Motor neuron (in vitro differentiated cells): ENCODE measurements at places on chromosomes 2 and 18. TPM values are rescaled to one million over a fixed set of nuclear protein-coding genes. Genes with fewer than 3 reads are reported as not detected.

DNA sequence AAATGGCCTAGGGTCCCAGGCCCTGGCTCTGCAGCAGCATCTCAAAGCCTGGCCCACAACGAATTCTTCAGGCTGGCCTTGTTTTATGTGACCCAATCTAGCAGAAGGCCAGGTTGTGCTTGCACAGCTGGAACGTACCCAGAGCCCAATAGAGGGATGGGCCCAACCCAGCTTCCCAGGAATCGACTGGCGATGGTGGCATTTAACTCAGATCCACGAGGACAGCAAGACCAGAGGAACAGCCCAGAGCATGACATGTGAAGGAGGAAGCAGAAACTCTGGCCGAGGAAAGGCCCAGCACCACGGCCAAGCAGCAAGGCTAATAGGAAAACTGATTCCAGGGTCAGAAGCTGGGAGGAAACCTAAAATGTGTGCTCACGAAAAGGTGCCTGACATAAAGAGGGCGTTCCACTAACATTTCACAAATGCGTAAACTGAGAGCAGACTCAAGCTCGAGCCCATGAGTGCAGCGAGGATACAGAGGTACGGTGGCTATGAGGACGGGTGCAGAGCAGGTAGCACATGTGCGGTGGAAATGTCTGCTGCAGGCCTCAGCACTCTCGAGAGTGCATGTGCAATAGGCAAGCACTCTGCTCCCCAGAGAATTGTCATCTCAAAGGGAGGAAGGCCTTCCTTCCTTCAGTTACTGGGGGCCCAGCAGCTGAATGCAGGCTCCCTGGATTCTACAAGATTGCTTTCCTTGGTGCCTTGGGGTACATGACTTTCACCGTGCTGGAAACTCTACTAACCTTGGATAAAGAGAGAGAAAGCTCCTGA lies 156.9 kb upstream of the GLI2 start:
- ATAC-seq, result no peak

DNA sequence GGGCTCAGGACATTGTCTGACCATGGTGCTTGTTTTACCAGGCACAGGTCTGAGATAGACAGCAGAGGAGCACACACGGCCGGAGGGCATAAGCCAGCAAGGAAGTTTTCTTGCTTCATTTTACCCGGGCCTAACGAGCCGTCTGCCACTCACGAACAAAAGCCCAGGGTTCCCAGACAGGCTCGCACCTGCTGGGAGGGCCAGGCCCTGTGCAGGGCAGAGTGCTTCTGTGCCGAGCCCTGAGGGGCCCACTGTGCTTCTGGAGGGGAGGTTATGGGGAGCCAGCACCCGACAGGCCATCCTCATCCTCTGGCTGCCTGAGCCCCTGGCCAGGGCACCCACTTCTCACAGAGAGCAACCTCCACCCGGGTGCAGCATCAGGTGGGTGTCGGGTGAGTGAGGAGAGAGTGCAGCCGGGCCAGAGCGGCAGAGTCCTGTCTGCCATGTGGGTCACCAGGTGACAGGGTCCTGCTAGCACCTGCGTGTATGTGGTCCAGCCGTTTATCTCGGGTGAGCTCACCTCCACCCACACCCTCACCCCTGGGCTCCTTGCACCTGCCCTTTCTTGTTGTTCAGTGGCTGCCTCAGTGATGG lies 297.9 kb downstream of the NDUFA10 start:
- ATAC-seq, result no peak

GRCh38 chr2:68776124-68776523 lies 41.5 kb downstream of the ARHGAP25 start:
- no peak for ATAC-seq

DNA sequence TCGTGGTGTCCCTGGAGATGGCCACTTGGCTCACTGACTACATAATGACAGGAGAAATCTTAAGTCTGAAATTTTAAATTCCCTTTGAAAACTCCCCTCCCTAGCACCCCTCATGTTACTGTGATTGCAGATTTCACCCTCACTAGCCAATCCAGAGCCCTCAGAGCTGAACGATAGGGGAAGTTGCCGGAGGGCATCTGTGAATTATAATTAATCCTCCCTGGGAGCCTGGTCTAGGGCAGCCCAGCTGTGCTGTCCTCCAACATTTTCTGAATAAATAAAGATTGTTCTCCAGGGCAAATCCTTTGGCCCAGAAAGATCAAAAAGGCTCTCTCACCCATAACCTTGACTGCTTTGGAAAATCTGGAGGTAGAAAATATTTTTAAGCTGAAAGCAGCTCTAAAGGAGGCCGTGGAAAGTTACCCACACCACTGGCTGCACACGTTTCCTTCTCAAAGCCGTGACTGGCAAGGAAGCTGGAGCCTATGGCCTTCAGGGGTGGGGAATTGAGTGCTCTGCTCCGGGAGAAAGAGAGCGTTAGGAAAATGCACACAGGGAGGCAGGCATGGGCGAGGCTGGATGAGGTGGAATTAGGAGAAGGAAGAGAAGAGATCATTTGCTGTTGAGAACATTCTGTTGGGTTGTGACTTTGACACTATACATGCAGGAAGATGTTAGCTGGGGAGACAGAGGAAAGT lies 68.9 kb upstream of the CNGA3 start:
- ATAC-seq, result peak; percentile 74

DNA sequence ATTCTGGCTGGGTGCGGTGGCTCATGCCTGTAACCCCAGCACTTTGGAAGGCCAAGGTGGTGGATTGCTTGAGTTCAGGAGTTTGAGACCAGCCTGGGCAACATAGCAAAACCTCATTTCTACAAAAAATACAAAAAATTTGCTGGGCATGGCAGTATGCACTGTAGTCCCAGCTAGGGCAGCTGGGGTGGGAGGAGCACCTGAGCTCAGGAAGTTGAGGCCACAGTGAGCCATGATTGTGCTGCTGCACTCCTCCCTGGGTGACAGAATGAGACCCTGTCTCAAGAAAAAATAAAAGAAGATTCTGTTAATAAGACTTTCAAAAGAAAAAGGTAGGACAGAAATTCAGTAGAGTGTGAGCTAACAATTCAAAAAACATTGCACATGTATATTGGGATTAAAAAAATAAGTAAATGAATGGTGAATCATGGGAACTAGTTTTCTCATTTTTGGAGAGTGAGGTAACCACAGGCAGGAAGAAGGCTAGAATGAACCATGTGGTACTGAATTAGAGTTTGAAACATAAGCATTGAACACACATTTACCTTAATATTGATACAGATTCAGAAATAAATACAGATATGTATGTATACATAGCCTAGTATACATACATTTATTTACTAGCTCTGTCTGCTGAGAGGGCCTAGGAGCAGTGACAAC lies 53.5 kb downstream of the NCOA1 start:
- ATAC-seq, result no peak

DNA sequence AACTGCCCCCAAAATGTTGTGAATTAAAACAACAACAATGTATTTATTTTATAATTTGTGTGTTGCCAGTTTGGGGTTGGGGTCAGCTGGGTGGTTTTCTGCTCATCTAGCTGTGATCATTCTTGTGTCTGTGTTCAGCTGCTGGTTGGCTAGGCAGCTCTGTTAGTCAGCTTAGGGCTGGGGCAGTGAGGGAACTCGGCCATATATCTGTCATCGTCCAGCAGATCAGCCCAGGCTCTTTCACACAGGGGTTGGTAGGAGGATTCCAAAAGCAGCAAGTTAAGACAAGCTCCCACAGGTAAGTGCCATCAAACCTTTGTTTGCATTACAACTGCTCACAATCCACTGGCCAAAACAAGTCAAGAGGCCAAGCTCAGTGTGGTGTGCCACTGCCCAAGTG lies 121.5 kb downstream of the LPIN1 start:
- ATAC-seq, result no peak

DNA sequence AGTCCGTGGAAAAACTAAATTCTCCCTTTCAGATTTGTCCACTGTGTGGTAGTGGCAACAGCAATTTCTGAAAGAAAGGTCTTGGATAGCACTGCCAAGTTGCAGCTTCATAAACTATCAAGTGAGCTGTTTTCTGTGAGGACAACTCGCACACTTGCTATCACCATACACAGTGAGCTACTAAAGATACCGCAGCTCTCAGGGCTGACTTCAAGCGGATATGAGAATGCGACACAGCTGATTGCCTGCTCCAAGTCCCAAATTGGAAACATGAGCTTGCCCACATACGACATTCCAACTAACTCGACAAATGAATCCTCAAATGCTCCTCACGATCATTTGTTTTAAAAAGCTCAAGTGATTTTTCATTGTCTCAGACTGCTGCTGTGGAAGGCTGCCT lies 46.2 kb downstream of the E2F6 start:
- no peak for ATAC-seq

GRCh38 chr2:234970477-234970882 lies 18.7 kb downstream of the SH3BP4 start:
- no peak for ATAC-seq

DNA sequence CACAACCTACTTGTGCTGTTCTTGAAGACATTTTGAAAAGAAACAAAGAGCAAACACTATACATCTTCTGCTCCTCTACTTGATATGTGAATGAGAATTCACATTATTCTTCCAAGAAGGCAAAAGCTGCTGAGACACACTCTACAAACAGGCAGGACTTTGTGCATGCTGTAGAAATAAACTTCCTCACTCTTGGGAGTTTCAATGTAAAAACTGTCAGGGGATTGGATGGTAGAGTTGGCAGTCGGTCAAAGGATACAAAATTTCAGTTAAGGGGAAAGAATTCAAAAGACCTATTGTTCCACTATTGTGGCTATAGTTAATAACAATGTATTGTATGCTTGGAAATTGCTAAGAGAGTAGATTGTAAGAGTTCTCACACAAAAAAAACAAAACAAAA lies 196.3 kb downstream of the MC4R start:
- peak; percentile 83 for ATAC-seq

DNA sequence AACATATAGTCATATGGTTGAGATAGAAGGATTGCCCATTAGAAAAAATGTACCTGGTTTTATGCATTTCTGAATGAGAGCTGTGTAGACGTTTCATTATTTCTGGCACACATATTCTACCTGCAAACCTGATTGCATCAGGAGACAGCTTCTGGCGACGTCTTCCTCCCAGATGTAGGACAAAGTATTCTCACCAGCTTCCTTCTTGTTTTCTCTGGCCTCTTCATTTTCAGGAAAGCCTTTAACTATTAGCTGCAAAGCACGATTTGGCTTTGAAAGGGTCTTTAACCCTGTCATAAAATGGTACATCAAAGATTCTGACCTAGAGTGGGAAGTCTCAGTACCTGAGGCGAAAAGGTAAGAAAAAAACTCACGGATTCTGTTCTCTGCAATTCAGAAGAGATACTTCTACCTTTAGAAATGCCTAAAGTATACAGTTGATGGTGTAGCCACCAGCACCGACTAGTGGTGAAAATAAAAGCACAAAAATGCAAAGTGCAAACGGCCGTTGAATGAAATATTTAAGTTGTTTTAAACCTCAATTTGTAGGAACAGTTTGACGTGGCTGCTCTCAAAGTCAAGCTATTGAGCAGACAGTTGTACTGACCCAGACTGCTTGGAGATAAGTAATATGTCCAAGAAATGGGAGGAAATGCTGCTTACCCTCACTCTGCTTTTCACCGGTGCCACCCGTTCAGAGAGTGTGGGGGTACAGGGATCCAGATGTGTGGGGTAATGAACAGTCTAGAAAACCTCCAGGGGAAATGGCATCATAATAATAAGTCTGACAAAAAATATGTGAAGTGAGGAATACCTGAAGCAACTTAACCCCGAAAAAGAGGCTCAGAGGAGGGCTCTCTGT lies 20.2 kb downstream of the IL18RAP start:
- ATAC-seq, result no peak

- peak; percentile 60 for ATAC-seq
These were observed 155.2 kb downstream of the IRS1 start for GRCh38 chr2:226644399-226644865.

DNA sequence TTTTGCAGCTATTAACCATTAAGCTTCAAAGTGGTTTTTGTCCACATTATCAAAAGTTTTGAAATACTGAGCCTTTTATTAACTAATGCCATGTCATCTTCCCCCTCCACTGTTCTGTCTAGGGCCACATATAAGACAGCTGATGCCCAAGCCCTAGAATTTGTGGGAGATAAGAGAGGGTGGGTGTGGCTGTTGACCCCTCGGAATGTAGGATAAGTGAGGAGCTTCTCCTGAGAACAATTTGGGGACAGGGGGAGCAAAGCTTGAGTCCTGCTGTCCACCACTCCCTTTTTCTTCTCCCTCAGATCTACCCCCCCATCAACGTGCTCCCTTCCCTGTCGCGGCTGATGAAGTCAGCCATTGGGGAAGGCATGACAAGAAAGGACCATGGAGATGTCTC lies 14.3 kb upstream of the ANKRD53 start:
- ATAC-seq, result no peak

DNA sequence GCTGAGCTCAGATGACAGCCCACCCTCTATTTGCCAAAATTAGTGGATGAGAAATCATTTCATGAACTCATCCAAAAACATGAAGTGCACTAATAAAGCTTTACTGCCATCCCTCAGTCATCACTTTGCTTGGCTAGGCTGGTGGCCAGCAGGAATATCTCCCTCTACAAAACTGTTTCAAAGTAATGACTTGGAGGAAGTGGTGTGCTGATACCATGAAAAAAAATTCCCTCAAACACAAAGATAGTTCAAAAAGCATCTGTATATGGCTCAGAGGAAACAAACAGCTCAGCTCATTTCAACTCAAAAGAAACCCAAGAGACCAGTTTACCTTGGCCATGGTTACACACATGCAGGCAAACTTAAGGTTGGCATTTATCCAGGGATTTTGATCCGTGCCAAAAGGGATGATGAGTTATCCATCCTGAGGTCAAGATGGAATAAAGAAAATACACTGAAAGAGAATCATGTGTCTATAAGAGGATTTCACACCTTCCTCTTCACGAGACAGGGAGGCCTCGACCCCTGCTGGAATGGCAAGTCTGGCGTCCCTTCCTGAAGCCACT lies 18.4 kb upstream of the WIPF1 start:
- no peak for ATAC-seq

DNA sequence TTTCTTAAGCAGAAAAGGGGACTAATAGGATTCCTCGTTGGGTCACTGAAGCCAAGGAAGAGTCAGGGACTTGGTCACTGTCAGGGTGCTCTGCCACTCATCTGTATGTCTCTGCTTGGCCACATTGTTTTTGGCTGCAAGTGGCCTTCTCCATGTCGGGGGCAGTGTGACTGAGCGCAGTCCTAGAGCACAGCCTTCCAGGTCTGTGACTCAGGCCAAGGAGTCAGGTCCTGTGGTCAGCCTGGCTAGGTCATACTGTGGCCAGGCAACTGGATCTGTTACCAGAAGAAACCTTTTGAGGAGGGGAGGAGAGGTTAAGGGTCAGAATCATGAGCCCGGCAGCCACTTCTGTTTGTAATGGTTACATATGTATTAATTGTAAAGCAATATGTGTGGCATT lies 61.3 kb downstream of the GALNT1 start:
- ATAC-seq, result no peak

- no peak for ATAC-seq
These were observed 184.5 kb downstream of the FAM210A start for GRCh38 chr18:13541621-13542519.

GRCh38 chr2:232242316-232242715 lies 136.2 kb upstream of the ALPP start:
- ATAC-seq, result no peak

The GPD2 gene
- 32.6 and 42.8 TPM in 2 replicates for total RNA-seq

The ACTR3 gene
- 323 and 346 TPM in 2 replicates for total RNA-seq

The TXNL4A gene
- 101 and 110 TPM in 2 replicates for total RNA-seq

The STK17B gene
- total RNA-seq, result 8.2 and 8.4 TPM in 2 replicates

The REG3G gene
- not detected in 2 replicates for total RNA-seq

The MC2R gene
- not detected in 2 replicates for total RNA-seq

The ABCB11 gene
- total RNA-seq, result 0.66 TPM in 1 of 2 replicates, not detected in the other

The FLACC1 gene
- 3.7 and 4.0 TPM in 2 replicates for total RNA-seq

The CCL20 gene
- not detected in 2 replicates for total RNA-seq

The IGFBP2 gene
- total RNA-seq, result 710 and 825 TPM in 2 replicates

The CRYGC gene
- total RNA-seq, result 0.41 TPM in 1 of 2 replicates, not detected in the other

The CYP26B1 gene
- 6.0 and 7.8 TPM in 2 replicates for total RNA-seq
